Astrocyte of the cerebellum (primary cell): ENCODE measurements at places on chromosomes 3 and 15.

DNA sequence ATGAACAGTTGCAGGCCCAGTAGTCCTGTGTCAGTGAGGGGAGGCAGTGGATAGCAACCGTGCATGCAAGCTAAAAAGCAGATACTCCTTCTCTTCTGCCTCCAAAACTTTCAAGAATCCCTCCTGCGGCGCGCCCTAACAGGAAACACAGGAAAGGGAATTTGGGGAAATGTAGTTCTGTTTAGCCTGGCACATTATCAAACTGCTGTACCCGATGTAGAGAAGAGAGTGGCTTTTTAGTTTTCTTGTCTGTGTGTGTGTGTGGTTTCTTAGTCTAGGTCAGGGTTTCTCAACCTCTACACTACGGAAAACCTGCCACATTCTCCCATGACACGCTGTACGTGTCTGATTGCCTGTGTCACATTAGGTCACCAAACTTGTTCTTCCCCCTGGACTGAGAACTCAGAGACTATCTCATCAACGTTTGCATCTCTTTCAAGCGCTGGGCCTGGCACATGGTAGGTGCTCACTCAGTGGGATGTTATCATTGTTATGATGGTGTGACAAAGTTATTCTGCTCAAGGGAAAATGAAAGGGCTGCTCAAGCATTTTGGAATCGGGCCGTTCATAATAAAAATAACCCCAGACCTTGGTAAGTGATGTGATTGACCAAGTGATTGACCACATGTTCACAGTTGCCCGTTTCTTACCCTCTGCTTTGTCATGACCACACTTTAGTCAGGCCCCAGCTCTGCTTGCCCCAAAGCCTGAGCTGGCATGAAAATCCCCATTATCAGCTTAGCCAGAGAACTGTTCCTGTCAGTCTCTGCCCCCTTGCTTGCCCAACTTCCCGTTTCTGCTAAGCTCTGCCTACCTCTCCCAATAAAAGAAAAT lies 33.2 kb downstream of the TM4SF4 start:
- DNase-seq = no peak

DNA sequence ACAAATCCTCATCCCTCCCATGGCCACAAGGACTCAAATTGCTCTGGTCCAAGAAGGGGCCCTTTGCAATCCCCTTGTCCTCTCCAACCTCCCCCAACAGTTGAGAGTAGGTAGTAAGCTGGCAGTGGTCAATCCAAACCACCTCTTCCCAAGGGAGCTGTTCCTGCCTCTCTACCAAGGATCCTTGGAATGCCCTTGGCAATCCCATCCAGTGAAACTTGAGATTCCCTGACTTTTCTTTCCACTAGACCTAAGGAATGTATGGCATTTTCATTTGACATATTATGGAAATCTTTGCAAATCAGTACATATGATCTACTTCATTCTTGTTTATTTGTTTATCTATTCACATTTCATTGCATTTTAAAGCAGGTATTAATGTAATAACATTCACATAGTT lies 4.8 kb upstream of the RBP2 start:
- no peak for DNase-seq

- DNase-seq = no peak
Measured at GRCh38 chr15:62071711-62072308, 5.0 kb downstream of the C2CD4A start.

GRCh38 chr3:100260685-100261484 lies at the start of gene TBC1D23:
TSS of gene TBC1D23 (plus strand) at chr3:100260992. CDS start at chr3:100261019, 27 bp downstream.
- DNase-seq = peak; percentile 99

DNA sequence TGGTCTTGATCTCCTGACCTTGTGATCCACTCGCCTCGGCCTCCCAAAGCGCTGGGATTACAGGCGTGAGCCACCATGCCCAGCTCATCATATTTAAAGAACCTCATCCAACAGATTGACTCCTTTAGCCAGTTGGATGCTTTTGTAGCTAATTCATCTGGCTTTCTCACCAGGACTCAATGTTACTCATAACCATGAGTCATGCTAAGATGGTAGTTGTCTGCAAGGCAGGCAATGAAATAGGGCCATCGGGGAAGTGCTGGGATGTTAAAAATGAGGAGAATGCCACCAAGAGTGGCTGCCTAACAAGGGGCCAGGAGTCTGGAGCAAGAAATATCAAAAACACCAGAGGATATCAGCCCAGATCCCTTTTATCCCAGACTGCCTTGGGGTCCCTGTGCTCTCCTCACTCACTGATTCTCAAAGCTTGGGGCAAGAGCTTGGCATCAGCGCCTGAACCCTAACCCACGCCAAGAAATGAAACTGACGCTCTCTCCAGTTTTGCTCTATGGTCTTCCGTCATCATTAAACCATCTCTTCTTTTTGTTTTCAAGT lies 7.4 kb upstream of the PCOLCE2 start:
- DNase-seq = peak; percentile 12

- DNase-seq = no peak
Measured at GRCh38 chr15:93141371-93141794, 52.4 kb upstream of the RGMA start.

DNA sequence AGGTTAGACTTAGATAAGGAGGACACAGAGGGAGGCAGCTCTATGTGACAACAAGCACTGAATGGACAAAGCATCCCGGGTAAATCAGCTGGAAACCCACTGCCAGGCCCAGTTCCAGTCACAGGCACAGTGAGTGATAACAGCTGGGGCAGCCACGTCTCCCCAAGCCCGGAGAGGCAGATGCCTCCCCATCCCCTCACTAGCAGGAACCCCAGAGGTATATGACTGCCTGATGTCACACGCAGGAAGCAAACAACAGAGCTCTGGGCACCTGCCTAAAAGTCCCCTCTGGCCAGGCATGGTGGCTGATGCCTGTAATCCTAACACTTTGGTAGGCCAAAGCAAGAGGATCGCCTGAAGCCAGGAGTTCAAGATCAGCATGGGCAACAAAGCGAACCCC lies 18.2 kb downstream of the C15orf62 start:
- DNase-seq = no peak

DNA sequence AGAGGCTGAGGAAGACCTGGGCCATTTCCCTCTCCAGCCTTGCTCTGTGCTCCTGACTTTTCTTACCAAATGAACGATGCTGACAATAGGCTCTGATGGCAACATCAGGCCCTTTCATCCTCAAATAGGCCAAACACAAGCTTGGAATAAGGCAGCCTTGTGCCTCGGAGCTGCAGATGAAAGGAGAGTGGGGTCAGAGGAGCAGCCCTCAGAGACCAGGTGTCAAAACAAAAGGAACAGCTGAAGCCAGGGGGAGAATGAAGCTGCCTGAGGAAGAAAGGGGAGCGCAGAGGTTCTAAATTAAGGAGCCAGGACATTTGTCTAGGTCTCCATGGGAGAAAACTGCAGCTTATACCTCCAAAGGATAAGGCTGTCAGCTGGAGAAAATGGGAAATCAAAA lies 5.1 kb downstream of the BFSP2 start:
- no peak for DNase-seq

DNA sequence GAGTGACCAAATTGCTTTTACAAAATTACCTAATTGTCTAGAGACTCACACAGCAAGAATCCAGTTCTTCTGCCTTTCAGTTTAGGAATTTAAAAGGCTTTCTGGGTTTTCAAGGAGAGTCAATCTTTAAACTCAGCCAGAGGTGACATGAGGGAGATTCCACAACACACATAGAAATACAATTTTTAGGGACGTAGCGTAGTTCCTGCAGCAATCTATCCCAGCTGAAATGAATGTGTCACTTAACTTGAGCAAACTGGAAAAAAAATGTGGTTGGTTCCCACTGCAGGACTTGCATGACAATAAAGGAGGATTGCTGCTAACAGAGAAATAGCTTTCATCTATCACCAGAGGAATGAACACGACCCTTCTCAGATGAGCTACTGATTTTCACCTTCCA lies 269.7 kb downstream of the OTOL1 start:
- no peak for DNase-seq

GRCh38 chr3:9793161-9793781 lies 389 bp downstream of the ARPC4 start:
- no peak for DNase-seq

- peak; percentile 8 for DNase-seq
Measured at GRCh38 chr15:47607695-47608094, 109.6 kb upstream of the SEMA6D start.

DNA sequence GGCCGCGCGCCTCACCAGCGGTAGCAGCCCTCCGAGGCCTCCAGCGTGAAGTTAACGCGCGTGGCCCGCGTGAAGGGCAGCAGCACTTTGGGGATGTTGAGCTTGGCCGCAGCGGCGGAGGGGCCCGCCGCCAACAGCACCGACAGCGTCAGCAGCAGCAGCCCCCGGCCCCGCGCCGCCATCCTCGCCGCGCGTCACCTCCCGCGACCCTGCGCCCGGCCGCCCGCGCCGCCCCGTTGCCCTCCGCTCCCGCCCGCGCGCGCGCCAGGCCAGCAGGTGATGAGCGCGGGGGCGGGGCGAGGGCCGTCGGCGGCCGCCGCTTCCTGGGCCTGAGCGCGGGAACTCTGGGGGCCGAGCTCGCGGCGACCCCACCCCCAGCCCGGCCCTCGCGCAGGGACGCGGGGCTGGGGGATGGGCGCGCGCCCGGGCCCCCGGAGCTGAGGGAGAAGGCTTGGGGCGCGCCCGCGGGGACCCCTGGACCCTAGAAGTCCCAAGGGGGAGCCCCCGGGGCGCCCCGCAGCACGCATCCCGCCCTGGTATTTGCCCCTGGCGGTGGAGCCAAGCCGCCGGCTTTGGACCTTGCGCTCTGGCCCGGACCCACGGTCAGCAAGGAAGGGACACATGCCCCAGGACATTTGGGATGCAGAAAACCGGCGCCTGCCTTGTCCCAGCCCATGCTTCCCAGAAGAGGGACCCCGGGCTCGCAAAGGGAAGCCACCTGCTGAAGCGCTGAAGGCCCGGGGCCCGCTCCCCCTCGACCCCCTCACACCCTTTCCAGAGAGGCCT lies at the start of gene NUP210:
TSS of gene NUP210 (minus strand) at position 278 of the 786 bp plus-strand sequence. CDS start at position 182, 96 bp downstream.
- no peak for DNase-seq
